ENCODE measurements at places on chromosomes 7 and 10.

- no peaks in the 10 kb centered on the region for H3K36me3 ChIP-seq
- H3K4me1 ChIP-seq: no peaks in the 10 kb centered on the region
- no peak for DNase-seq
- no peak overlapping the region for H3K27ac ChIP-seq
- H3K4me3 ChIP-seq: no peak overlapping the region
Measured at GRCh38 chr10:116353817-116354216, 29.6 kb downstream of the CCDC172 start.

DNA sequence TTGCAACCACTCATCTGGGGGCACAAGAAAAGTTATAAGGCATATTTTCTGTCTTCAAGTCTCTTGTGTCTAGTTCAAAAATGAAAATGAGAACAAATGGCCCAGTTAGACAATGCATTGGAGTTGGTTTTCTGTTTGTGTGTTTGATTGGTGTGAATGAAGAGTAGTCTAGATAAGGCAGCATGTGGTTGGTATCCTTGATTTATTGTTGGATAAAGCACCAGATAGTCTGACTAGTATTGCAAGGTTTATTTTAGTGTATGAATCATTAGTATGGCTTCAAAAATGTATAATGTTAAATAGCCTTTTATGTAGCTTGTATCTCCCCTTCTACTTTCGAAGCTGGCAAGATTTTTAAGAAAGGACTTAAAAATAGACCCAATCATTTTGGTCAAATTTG is 237.3 kb downstream of the CDK14 start:
- H3K4me3 ChIP-seq: no peak overlapping the region
- H3K4me1 ChIP-seq: no peaks in the 10 kb centered on the region
- no peaks in the 10 kb centered on the region for H3K36me3 ChIP-seq
- H3K27ac ChIP-seq: no peak overlapping the region
- no peaks in the 10 kb centered on the region for H3K27me3 ChIP-seq

- no peak overlapping the region for H3K4me3 ChIP-seq
- no peaks in the 10 kb centered on the region for H3K36me3 ChIP-seq
- no peak for DNase-seq
- H3K4me1 ChIP-seq: peaks cover 6% of the 10 kb centered on the region
- H3K27ac ChIP-seq: no peak overlapping the region
Measured at GRCh38 chr10:47277352-47278151, 22.4 kb upstream of the GDF10 start.

GRCh38 chr10:78659598-78659967 is 409.2 kb upstream of the ZMIZ1 start:
- no peak overlapping the region for H3K27ac ChIP-seq
- H3K4me1 ChIP-seq: peaks cover 28% of the 10 kb centered on the region
- H3K27me3 ChIP-seq: no peaks in the 10 kb centered on the region
- no peak for DNase-seq
- no peak overlapping the region for H3K4me3 ChIP-seq

- peaks cover 13% of the 10 kb centered on the region for H3K4me1 ChIP-seq
- H3K27ac ChIP-seq: peak overlapping the region; percentile 22
- no peak for DNase-seq
- no peak overlapping the region for H3K4me3 ChIP-seq
- no peaks in the 10 kb centered on the region for H3K27me3 ChIP-seq
Measured at GRCh38 chr7:155234158-155234492, 63.6 kb upstream of the INSIG1 start.

GRCh38 chr7:92682330-92682729 is 92.1 kb upstream of the FAM133B start:
- H3K4me3 ChIP-seq: no peak overlapping the region
- peak overlapping the region; percentile 30 for H3K27ac ChIP-seq
- no peaks in the 10 kb centered on the region for H3K36me3 ChIP-seq
- no peaks in the 10 kb centered on the region for H3K27me3 ChIP-seq

DNA sequence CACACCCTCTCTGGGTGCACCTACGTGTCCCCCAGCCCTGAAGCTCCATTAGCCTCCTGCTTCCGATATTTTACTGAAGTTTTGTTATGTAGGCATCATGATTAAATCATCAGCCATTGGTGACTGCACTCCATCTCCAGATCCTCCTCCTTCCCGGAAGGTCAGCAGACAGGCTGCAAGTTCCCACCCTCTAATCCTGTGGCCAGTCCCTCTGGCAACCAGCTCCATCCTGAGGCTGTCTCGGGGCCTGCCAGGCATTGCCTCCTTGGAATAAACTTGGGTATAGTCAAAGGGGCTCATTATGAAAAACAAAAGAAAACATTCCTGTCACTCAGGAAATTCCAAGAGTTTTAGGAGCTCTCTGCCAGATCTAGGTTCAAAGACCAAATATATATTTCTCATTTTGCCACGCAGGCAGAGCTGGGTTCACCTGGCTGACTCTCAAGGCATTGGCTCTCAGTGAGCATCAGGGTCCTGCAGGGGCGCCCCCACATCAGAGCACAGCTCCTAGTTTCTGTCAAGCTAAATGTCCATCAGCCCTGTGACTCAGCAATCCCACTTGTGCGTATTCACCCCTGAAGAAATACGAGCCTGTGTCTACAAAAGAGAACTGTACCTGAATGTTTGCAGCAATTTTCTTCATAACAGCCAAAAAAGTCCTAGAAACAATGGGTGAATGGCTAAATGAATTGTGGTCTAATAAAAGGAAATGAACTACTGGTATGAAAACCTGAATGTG is 27.4 kb upstream of the TMEM72 start:
- H3K27ac ChIP-seq: no peak overlapping the region
- H3K36me3 ChIP-seq: no peaks in the 10 kb centered on the region
- DNase-seq: no peak
- H3K4me3 ChIP-seq: no peak overlapping the region

DNA sequence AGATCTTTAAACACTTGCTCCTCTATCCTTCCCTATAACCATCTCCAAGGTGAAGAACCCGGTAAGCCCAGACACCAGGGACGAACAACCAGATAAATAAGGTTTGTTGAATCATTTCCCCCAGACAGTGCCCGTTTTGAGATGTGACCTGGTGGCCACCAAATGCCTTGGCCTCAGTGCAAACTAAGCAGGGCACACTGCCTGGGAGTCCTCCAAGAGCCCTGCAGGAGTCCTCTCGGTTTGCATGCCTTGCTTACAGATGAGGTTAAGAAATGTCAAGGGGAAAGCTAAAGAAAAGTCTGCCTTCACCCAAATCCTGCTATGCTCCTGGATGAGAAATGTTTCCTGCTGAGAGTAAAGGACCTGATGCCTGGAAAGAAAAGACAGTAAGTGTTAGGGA is 31.6 kb downstream of the SLIT1 start:
- peaks cover 54% of the 10 kb centered on the region for H3K36me3 ChIP-seq
- no peaks in the 10 kb centered on the region for H3K27me3 ChIP-seq
- no peak overlapping the region for H3K4me3 ChIP-seq
- no peak for DNase-seq
- H3K27ac ChIP-seq: peak overlapping the region; percentile 25

DNA sequence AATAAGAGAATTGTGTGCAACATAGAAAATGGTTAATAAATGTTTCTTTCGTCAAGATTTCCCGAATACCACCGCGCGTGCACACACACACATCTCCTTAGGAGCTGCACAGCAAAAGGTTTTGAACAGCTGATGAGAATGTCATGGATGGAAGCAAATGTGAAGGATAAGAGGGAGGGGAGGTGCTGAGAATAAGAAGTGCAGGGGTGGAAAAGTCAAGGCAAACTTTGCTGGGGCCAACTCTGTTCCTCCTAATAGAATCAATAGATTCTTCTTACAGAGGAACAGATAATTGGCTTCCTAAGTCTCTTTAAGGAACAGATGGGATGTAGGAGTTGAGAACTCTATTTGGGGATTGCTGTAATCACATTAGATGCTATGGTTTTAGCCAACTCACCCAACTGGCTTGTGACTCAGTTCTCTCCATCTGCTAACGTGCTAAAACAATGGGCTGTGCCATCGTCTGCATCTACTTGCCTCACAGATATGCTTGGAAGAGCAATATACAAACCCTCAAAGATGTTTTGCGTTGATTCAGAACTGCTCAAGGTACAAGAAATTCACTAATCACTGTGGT is 408.2 kb upstream of the CELF2 start:
- DNase-seq: no peak
- H3K27me3 ChIP-seq: no peaks in the 10 kb centered on the region
- H3K36me3 ChIP-seq: no peaks in the 10 kb centered on the region
- no peaks in the 10 kb centered on the region for H3K4me1 ChIP-seq
- H3K27ac ChIP-seq: no peak overlapping the region
- H3K4me3 ChIP-seq: no peak overlapping the region

DNA sequence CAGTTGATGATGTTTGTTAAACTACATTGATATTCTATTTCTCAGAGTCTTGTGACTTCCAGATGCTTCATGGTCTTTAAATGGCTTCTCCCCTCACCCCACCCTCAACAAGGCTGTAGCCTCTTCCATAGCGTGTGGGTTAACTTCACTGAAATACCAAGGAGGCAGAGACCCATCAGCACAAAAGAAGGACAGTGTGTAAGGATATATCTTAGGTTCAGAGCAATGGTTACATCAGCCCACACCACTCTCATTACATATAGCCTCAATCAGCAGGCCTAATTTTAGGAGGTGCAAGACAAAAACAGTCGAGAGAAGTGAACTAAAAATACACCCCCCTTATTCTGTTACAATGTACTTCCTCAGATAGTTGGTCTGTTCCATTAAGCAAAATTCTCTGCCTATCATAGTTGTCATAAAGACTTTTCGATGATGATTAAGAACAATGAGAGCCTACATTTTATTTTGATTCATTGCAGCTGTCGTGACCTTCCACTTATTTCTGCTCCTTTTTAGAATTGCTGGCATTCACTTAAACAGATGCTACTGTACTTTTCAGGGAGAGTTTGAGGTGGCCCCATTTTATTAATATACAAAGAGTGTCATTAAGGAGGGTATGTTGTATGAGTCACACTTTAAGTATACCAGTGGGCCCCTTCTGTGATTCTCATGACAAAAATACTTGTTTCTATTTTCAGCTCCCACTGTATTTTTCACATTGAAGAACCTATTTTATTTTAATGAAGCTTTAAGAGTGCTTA is 52.1 kb downstream of the WIPF3 start:
- no peak overlapping the region for H3K27ac ChIP-seq
- no peaks in the 10 kb centered on the region for H3K36me3 ChIP-seq
- H3K4me1 ChIP-seq: no peaks in the 10 kb centered on the region
- no peaks in the 10 kb centered on the region for H3K27me3 ChIP-seq
- no peak overlapping the region for H3K4me3 ChIP-seq

DNA sequence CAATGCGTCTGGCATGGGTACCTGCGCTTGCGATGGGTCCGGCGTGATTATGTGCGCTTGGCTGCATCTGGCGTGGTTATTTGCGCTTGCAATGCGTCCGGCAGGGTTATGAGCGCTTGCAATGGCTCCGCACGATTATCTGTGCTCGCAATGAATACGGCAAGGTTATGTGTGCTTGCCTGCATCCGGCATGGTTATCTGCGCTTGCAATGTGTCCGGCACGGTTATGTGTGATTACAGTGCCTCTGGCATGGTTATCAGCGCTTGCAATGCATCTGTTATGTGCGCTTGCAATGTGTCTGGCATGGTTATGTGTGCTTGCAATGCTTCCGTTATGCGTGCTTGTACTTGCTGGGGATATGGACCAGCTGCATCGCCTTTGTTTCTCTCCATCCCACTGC is 37.7 kb downstream of the RBAK start:
- H3K4me3 ChIP-seq: no peak overlapping the region
- DNase-seq: peak; percentile 25
- H3K4me1 ChIP-seq: peaks cover 3% of the 10 kb centered on the region
- H3K27me3 ChIP-seq: peaks cover 4% of the 10 kb centered on the region
- H3K27ac ChIP-seq: no peak overlapping the region

DNA sequence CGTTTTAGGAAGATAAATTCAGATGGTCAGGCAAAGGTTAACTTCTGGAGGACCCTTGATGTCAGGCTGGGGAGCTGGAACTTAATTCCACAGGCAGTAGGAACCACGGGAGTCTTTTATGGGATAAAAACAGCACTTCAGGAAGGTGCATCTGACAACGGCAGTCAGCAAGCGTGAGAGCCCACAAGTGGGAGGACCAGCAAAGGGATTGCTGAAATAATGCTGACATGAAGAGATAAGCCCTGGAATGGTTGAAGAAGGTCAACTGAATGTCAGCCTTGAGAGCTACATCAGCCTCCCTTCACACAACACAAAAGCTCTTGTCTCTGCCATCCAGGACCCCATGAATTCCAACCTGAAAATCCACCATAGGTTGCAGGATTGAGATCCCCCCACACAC is 138.8 kb downstream of the SORCS1 start:
- H3K4me1 ChIP-seq: no peaks in the 10 kb centered on the region
- H3K36me3 ChIP-seq: no peaks in the 10 kb centered on the region
- no peak overlapping the region for H3K27ac ChIP-seq
- no peak overlapping the region for H3K4me3 ChIP-seq
- DNase-seq: no peak
- H3K27me3 ChIP-seq: no peaks in the 10 kb centered on the region

GRCh38 chr7:42070068-42070467 is 166.9 kb downstream of the GLI3 start:
- peaks cover 6% of the 10 kb centered on the region for H3K4me1 ChIP-seq
- no peak for DNase-seq
- H3K36me3 ChIP-seq: no peaks in the 10 kb centered on the region
- H3K27ac ChIP-seq: no peak overlapping the region

DNA sequence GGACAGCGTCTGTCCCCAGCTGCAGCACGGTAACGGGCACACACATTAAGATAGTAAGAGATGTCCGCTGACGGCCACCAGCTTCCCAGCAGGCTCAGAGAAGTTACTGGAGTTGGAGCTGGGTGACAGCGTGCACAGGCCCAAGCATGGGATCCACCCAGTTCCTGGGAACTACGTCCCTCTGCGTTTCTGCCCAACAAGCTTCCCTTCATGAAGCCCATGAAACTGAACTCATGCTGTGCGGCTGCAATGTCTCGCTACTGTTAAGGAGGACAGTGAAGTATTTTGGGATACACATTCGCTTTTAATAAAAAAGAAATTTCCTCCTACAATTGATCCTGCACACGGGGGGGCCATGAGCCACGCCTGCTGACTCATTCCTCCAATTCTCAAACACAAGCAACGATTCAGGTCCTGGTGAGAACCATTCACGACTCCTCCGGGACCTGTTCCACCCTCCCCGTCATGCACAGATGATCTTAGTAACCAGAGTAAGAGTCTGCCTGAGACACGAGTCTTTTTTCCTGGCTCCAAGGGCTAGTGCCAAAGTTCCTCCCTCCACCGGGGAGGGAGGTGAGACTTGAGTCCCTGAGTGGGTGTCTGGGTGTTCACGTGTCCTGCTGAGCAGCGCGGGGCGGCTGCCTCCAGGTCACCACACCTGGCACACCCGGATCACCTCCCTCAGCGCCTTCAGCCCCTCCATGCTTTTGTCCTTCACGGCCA is 2.6 kb downstream of the PSMG3 start:
- H3K4me1 ChIP-seq: peaks cover 46% of the 10 kb centered on the region
- H3K4me3 ChIP-seq: no peak overlapping the region
- peaks cover 35% of the 10 kb centered on the region for H3K36me3 ChIP-seq
- H3K27ac ChIP-seq: peak overlapping the region; percentile 25

- no peak overlapping the region for H3K27ac ChIP-seq
- no peaks in the 10 kb centered on the region for H3K4me1 ChIP-seq
- DNase-seq: no peak
- H3K4me3 ChIP-seq: no peak overlapping the region
Measured at GRCh38 chr7:15805891-15806290, 119.4 kb upstream of the MEOX2 start.
